Stimulated activated naive CD4-positive, alpha-beta T cell (primary cell): ENCODE measurements at places on chromosomes 3 and 15.

DNA sequence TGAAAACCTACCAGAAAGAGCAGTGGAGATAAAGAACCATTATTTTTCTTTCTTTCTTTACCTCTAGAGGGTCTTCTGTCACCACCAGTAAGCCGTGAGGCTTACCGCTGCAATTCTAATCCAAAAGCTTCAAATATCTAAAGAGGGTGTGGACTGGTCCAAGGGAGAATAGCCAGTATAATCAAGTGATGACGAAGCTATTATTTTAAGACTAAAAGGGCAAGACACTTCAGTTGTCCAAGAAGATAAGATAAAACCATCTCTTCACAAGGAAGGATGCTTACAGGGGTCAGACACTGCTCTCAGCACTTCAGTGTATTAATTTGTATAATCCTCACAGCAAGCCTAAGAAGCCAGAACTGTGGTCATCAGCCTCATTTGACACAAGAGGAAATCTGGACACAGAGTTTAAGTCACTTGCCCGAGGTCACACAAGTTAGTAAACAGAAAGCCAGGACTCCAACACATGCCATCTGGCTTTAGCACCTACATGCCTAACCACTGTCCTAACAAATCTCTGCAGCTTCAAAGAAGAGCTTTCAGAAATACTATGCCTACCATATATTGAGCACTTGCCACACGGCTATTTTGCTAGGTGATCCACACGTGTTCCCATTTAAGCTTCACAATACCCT is 14.6 kb downstream of the HDC start:
- DNase-seq = no peak

DNA sequence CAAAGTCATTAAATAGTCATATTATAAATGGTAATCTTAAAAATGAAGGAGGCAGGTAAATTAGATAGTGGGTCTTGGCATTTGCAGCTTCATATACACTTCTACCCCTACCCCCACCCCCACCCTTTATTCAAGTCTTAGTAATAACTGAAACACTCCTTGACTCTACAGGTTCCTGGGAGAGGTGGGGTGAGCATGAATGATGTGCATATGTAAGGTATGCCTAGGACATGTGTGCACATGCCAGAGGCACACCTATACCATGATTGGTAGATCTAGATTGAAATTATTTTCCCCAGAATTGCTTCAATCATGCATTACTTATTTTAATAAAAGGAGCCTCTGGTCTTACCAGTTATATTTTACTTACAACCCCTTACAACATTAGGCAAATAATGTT is 40.1 kb upstream of the PDCD6IP start:
- DNase-seq = no peak

- DNase-seq = no peak
Measured at GRCh38 chr3:10550705-10551104, 45.3 kb upstream of the ATP2B2 start.

GRCh38 chr3:72533591-72534473 is 314.4 kb downstream of the SHQ1 start:
- DNase-seq = no peak

GRCh38 chr3:100516838-100517237 is 24.4 kb downstream of the TMEM45A start:
- no peak for DNase-seq

GRCh38 chr15:84570164-84570735 is 30.6 kb upstream of the ZSCAN2 start:
- peak; percentile 10 for DNase-seq

DNA sequence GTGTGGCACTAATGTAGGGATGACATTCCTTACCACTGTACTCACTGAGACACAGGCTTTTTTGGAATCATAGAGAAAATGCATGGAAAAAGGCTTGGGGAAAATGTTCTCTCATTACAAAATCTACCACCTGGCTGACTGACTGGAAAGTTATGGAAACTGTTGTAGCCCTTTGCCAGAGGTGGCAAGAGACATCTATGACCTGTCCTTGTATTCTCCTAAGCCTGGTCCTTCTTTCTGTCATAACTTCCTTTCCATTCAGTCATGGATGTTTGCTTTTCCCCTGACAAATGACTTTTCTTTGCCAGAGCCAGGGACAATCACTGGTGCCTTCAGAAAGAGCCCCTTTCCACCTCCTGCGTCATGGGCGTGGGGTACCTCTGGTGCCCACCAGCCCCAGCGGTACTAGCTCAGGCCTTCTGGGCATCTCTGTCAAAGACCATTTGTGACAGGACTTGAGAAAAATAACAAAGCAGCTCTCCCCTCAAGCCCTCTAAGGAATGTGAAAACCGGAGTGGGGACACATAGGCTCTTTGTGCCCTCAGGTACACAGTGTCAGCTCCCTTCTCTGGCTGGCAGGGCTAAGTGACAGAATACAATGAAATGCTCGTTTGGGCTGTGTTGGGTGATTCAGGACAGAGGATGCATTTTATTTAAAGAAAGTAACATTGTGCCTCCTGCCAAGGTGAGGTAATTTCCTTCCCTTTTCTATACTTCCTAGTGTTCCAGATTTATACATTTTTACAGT is 381.1 kb upstream of the RASGRP1 start:
- no peak for DNase-seq

DNA sequence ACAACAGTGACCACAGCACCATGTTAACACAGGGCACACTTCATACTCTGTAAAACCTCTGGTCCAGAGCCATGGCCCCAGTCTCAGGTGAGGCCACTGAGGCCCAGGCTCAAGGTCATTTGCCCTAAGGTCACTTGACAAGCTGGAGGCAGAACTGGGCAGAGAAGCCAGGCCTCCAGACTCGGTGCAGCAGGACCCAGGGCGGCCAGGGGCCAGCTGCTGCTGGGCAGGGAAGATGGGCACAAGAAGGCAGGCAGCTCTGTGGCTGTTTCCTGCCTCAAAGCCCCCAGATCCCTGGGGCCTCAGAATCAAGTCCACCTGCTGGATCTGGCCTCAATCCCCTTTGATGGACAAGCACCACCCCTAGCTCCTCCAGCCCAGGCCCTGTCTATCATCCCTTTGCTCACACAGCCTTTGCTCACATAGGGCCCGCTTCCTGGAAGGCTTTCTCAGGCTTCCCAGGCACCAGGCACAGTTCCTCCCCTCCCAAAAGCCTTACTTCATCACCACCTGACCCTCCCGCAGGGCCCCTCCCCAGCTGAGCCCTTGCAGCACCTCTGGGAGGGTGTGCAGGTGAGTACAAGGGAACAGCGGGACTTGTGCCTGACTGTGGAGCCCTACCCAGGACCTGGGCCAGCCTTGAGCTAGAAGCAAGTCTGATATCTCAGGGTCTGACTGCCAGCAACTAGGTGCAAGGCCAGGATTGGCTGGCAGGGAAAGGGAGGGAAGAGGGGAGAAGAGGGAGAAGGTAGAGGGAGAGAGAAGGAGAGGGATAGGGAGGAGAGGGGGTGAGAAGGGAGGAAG is 38.0 kb upstream of the LINGO1 start:
- no peak for DNase-seq

DNA sequence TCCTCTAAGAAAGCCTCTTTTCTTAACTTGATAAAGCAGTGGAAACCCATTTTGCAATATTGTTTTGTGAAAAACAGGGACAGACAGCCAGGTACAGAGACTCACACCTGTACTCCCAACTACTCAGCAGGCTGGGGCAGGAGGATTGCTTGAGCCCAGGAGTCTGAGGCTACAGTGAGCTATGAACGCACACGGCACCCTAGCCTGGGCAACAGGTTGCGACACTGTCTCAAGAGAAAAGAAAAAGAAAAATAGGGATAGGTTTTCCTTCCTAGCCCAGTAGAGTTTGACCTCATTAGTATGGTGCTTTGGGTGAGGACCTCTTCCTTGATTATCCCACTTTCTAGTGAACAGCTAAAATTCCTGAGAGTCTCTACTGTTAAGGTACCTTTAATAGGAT is 17.5 kb upstream of the YEATS2 start:
- no peak for DNase-seq

DNA sequence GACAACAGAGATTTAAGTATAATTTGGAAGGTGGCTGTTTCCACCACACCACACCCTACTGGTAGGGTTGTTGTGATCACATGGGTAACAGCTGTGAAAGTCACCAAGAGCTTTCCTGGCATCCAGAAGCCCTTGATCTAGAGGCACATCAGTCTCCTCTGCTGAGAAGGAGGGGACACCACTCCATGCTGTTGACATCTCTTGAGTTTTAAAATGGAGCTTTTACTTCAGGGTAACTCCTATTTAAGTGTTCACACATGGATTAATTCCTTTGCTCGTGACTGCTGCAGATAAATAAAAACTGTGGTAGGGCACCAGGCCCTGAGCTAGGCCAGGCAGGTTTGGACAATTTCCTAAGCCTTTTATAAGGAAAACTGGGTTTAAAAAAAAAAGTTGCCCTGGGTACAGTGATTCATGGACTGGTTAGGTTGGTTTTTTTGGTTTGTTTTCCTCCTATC is 7.5 kb downstream of the EXOSC7 start:
- no peak for DNase-seq

GRCh38 chr3:125589547-125590122 is 5.7 kb downstream of the OSBPL11 start:
- no peak for DNase-seq

GRCh38 chr3:15071699-15072098 is 6.6 kb upstream of the MRPS25 start:
- no peak for DNase-seq

GRCh38 chr3:187017511-187018230 is 87.3 kb downstream of the ST6GAL1 start:
- no peak for DNase-seq

GRCh38 chr3:38645076-38645475 is 4.4 kb downstream of the SCN5A start:
- no peak for DNase-seq

GRCh38 chr3:26256224-26256623 is 366.3 kb upstream of the LRRC3B start:
- no peak for DNase-seq

DNA sequence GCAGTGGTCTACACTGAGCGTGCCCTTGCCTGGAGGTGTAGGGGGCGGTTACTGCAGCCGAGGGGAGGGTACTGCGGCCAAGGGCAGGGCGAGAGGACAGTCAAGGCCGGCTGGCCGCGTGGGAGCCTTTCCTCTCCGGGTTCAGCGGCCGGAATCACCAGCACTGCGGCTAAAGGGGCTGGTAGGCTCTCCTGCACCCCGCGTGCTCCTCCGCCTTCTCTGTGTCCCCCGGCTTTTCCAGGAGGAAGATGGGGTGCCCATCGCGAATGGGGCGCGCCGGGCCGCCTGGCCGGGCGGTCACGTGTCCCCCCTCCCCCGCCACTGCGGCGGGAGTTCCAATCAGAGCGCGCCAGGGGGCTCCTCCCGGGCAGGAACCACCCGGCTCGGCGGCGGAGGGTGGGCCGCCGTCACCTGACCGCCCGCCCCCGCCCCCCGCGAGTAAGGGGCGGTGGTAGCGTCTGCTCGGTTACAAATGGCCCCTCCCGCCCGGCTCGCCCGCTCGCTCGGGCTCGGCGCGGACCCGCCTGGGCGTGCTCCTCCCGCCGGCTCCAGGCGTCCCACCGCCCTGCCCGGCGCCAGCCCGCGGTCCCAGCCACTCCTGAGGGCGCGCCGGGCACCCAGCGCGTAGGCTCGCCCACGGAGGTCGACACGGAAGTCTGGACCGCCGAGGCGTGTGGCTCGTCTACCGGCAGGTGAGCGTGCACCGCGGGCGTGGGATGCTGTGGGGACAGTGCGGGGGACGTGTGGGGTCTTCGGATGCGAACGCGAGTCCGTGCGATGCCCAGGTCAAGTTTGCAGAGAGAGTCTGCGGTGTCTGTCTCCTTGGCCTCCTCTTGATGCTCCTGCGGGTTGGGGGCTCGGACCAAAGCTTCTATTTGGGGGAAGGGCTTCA is 242.6 kb upstream of the TOPAZ1 start:
- DNase-seq = no peak

DNA sequence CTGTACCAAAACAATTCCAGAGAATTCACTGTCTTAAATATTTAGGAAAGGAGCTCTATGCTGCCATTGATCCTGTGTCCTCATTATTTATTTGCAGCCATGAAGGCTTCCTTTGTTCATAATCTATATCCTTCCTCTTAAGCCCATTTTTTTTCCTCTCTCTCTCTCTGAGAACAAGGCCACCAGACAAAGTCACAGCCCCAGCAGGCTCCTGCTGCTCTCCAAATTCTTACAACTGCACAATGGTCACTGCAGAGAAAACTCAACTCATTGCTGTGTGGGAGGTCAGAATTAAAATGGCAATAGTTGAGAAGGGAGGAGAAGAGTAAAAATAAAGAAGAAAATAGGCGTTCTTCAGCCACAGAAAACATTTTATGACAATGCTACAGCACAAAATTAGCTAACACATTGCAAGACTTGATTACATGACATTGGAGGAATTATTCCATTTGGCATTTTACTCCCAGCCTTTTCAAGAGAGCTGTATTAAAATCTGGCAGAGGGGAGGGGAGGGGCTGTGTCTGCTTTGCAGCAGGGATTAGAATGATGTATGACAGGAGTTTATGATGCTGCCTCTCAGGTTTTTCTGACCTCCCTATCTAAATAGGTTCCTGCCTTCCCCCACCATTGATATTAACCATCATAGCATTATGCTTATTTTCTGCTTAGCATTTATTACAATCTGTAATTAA is 399.7 kb upstream of the THBS1 start:
- no peak for DNase-seq

- no peak for DNase-seq
Measured at GRCh38 chr3:9021271-9022009, 58.2 kb upstream of the RAD18 start.

- DNase-seq = no peak
Measured at GRCh38 chr3:48151058-48151806, 37.0 kb downstream of the CDC25A start.

- DNase-seq = no peak
Measured at GRCh38 chr3:120025520-120025919, 68.7 kb downstream of the GSK3B start.

GRCh38 chr3:124552224-124552623 is 178.0 kb upstream of the UMPS start:
- no peak for DNase-seq

DNA sequence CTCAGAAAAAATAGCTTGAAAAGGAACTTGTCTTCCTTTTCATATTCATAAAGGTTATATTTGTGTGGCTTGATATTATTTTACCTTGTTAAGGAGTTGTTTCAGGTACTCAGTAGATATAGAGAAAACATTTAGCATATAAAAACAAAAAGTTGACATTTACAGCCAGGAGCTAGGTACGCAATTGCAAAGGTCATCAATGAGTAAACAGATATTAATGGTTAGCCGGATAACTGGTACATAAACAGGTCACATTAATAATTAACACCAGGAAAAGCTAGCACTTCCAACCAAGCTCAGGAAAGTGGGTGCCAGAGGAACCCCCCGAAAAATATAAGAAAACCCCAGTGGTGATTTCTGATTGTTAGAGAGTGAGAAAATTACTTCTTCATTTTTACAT is 146.6 kb upstream of the NR2F2 start:
- DNase-seq = no peak

- DNase-seq = peak; percentile 41
Measured at GRCh38 chr3:20040548-20041196, 426 bp downstream of the KAT2B start.

- no peak for DNase-seq
Measured at GRCh38 chr3:167887096-167887495, 151.6 kb downstream of the SERPINI1 start.

- no peak for DNase-seq
Measured at GRCh38 chr15:73956743-73957135, 30.5 kb downstream of the LOXL1 start.

GRCh38 chr3:23602971-23603370 is 202.8 kb upstream of the UBE2E1 start:
- DNase-seq = no peak
